Heart left ventricle (tissue), 16 donors: ENCODE measurements at places on chromosomes 7 and 10. TPM values are rescaled to one million over a fixed set of nuclear protein-coding genes. Genes with fewer than 3 reads are reported as not detected.
A peak's percentile ranks its signal among the peaks of the same experiment; 100 is the strongest.

DNA sequence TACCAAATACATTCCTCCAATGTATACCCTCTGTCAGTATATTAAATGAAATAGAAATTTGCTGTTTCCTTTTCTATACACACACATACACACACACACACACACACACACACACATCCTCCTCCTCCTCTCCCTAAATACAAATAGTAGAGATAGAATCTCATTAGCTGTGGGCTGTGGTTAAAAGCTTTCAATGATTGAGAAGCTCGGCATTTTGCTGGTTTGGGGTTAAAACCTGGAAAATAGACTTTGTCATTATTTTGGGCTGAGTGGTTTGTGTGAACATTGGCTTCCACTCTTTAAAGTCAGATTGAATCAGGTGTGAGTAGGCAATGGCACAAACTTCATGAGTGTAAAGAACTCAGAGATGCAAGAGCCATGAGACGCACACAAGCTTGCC, 596.0 kb downstream of the XPNPEP1 start:
- H3K27ac ChIP-seq = no peak overlapping the region
- H3K4me1 ChIP-seq = no peaks in the 10 kb centered on the region
- no peaks in the 10 kb centered on the region for H3K27me3 ChIP-seq
- H3K36me3 ChIP-seq = no peaks in the 10 kb centered on the region

GRCh38 chr7:140876519-140877248, 48.0 kb downstream of the BRAF start:
- H3K27ac ChIP-seq = no peak overlapping the region
- no peak overlapping the region for H3K4me3 ChIP-seq
- H3K27me3 ChIP-seq = no peaks in the 10 kb centered on the region
- H3K4me1 ChIP-seq = peaks cover 7% of the 10 kb centered on the region
- H3K36me3 ChIP-seq = no peaks in the 10 kb centered on the region
- DNase-seq = no peak

DNA sequence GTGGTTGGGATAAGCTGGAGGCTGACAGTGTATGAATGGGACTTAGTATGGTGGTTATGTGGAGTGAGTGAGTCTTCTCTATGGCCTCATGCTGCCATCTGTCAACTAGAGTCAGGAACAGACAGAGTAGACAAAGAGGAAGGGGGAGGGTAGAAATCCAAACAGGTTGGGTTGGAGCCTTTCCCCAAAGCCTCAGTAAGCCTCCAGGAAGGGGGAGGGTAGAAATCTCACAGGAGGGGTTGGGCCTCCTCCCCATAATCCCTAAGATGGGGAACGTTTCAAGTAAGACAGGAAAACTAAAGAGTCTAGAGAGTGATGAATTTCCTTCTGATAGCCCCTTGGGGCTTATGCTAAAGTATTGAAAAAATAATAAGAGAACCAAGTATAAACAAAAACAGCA, 2.0 kb upstream of the AKR1B15 start:
- no peaks in the 10 kb centered on the region for H3K36me3 ChIP-seq
- H3K4me1 ChIP-seq = no peaks in the 10 kb centered on the region
- peak overlapping the region; percentile 55 for H3K27ac ChIP-seq
- no peak overlapping the region for H3K4me3 ChIP-seq
- no peak for DNase-seq

DNA sequence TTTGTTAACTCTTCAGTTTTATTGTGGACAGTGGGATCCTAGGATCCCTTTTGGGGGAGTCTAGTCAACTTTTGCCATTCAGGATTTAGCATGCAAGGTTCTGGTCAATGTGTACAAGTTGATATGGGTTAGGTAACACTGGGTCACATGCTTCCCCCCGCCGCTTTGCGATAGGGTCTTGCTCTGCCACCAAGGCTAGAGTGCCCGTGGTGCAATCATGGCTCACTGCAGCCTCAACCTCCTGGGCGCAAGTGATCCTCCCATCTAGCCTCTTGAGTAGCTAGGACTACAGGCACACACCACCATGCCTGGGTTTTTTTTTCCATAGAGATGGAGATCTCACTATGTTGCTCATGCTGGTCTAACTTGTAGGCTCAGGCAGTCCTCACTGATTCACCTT, 3.2 kb upstream of the CSGALNACT2 start:
- no peaks in the 10 kb centered on the region for H3K36me3 ChIP-seq
- H3K27me3 ChIP-seq = no peaks in the 10 kb centered on the region
- no peak overlapping the region for H3K4me3 ChIP-seq
- no peak for DNase-seq
- peaks cover 48% of the 10 kb centered on the region for H3K4me1 ChIP-seq
- no peak overlapping the region for H3K27ac ChIP-seq

GRCh38 chr7:1042492-1042833, 1.9 kb upstream of the GPR146 start:
- no peaks in the 10 kb centered on the region for H3K27me3 ChIP-seq
- H3K4me1 ChIP-seq = peaks cover 53% of the 10 kb centered on the region
- no peak overlapping the region for H3K4me3 ChIP-seq
- H3K27ac ChIP-seq = peak overlapping the region; percentile 91
- no peak for DNase-seq
- no peaks in the 10 kb centered on the region for H3K36me3 ChIP-seq

- H3K27me3 ChIP-seq = peaks cover 30% of the 10 kb centered on the region
- peaks cover 10% of the 10 kb centered on the region for H3K4me1 ChIP-seq
- no peak for DNase-seq
- H3K4me3 ChIP-seq = no peak overlapping the region
- H3K27ac ChIP-seq = no peak overlapping the region
- no peaks in the 10 kb centered on the region for H3K36me3 ChIP-seq
Measured at GRCh38 chr7:98472521-98472954, 71.6 kb upstream of the BAIAP2L1 start.

GRCh38 chr7:18053177-18053928, 25.7 kb upstream of the PRPS1L1 start:
- no peak overlapping the region for H3K4me3 ChIP-seq
- no peaks in the 10 kb centered on the region for H3K4me1 ChIP-seq
- DNase-seq = no peak
- H3K27ac ChIP-seq = no peak overlapping the region
- no peaks in the 10 kb centered on the region for H3K36me3 ChIP-seq
- no peaks in the 10 kb centered on the region for H3K27me3 ChIP-seq

DNA sequence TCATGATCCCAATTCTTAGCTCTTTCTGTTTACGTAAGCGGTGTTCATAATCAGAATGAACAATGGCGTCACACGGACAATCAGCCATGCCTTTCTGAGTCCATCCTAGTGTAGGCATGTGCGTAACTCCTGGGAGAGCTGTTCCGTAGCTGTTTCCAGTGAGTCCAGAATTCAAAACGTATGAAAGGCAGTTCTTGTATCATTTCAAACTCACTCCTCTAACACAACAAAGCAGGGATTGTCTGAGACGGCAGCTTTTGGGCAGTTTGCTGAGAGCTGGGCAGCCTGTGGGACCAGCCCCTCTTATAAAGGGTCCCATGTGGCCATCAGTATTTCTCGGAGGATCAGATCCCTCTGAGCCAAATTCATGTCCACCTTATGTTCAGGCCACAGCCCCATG, 43.4 kb downstream of the PSPH start:
- no peaks in the 10 kb centered on the region for H3K4me1 ChIP-seq
- no peaks in the 10 kb centered on the region for H3K36me3 ChIP-seq
- H3K4me3 ChIP-seq = no peak overlapping the region
- H3K27ac ChIP-seq = no peak overlapping the region
- no peak for DNase-seq
- H3K27me3 ChIP-seq = no peaks in the 10 kb centered on the region

DNA sequence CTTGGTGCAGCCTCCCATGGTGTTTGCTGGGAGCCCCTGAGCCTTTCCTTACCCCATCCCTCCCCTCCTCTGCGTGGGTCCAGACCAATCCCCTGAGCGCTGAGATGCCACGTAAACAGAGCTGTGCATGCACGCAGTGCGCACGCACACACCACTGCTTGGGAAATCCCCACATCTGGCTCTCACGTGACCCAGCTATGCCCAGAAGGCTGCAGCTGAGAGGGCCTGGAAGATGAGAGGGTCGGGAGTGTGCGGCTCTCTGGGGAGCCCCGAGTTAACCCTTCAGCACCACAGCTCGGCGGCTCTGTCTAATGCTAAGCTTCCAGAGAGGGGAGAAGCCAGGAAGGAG, 177.2 kb downstream of the SH3PXD2A start:
- peaks cover 4% of the 10 kb centered on the region for H3K4me1 ChIP-seq
- no peaks in the 10 kb centered on the region for H3K27me3 ChIP-seq
- peak overlapping the region; percentile 34 for H3K4me3 ChIP-seq
- peak; percentile 88 for DNase-seq
- H3K36me3 ChIP-seq = no peaks in the 10 kb centered on the region
- H3K27ac ChIP-seq = peak overlapping the region; percentile 88

DNA sequence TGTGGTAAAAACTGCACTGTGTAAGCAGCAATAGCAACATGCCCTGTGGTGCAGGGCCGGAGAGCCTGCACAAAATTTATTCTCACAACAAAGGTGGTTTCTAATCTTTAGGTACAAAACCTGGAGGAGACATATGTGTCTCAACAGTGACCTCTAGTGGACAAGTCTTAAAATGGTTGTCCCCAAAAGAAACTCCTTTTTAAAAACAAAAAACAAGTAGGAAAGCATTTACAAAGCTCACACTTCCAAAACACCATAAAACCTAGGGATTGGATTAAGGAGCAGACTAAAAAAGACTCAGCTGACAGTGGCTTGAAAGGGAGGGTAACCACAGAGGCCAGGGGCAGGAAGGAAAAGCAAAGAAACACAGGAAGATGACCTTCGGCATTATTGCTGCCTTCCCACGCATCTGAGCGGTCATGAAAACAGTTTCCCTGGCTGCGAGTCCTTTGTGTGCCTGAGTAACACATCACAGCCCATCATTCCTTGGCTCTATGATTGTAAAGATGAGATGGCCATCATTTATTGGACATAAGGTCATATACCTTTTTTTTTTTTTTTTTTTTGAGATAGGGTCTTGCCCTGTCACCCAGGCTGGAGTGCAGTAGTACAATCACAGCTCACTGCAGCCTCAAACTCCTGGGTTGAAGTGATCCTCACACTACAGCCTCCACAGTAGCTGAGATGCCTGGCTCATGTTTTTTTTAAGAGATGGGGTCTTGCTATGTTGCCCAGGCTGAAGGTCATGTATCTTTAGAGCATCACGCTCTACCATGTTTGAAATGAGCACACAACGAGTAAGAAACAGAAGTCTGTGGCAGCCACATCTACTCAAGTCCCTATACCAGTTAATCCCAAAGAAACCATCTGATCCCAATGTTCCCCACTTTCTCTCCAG, 39.5 kb downstream of the RSU1 start:
- H3K4me3 ChIP-seq = no peak overlapping the region
- peak; percentile 61 for DNase-seq
- peaks cover 6% of the 10 kb centered on the region for H3K4me1 ChIP-seq
- peaks cover 25% of the 10 kb centered on the region for H3K36me3 ChIP-seq

DNA sequence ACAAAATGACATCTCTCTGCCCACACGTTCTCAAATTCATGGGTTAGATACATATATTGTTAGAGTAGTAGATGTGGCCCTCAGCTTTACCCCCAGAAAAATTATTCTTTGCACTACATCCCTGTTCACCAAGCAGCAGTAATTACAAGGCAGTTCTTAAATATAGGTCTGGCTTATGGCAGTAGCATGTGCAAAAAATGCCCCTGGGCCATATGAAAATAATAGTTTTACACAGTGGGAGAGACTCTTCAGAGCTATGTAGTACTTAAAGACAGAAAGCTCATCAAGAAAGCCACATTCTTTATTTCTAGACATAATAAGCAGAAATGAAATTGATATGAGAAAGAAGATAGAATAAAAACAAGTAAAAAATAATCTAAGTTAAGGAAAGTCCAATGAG, 196.3 kb upstream of the FOXP2 start:
- no peaks in the 10 kb centered on the region for H3K27me3 ChIP-seq
- H3K27ac ChIP-seq = no peak overlapping the region
- H3K36me3 ChIP-seq = no peaks in the 10 kb centered on the region
- DNase-seq = no peak

DNA sequence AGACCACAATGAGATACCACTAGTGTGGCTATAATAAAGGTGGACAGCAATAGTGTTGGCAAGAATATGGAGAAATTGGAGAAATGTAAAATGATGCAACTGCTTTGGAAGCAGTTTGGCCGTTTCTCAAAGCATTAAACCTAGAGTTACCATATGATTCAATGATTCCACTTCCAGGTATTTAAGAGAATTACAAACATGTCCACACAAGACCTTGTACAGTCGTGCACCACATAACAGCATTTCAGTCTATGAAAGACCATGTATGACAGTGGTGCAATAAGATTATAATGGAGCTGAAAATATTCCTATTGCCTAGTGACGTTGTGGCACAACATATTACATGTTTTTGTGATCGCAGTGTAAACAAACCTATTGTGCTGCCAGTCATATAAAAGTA, 29.6 kb downstream of the CCDC172 start:
- no peak overlapping the region for H3K4me3 ChIP-seq
- no peak for DNase-seq
- H3K27ac ChIP-seq = no peak overlapping the region
- H3K27me3 ChIP-seq = no peaks in the 10 kb centered on the region
- no peaks in the 10 kb centered on the region for H3K4me1 ChIP-seq

- no peak for DNase-seq
- peaks cover 5% of the 10 kb centered on the region for H3K27me3 ChIP-seq
- no peak overlapping the region for H3K4me3 ChIP-seq
- H3K4me1 ChIP-seq = no peaks in the 10 kb centered on the region
Measured at GRCh38 chr10:19451937-19452336, 364.3 kb upstream of the PLXDC2 start.

DNA sequence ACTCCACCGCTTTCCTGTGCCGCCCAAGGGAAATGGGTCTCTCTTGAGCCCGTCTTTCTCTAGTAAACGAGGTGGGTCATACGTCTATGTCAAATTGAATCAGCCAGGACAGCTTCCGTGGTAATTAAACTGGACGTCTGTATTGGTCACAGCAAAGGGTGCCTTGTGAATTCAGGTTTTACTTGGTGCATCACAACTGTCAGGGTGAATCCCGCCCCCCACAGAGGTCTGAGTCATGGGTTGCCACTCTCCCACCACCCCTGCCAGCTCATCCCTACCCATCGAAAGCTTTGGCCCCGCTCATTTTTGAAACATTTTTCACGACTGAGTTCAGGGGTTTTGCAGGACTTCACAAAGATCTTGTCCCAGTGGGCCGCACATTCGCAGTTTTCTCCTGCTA, 8.0 kb upstream of the SP8 start:
- H3K27ac ChIP-seq = no peak overlapping the region
- H3K27me3 ChIP-seq = peaks cover 97% of the 10 kb centered on the region

GRCh38 chr7:31096877-31097258, 44.8 kb downstream of the ADCYAP1R1 start:
- no peaks in the 10 kb centered on the region for H3K4me1 ChIP-seq
- no peak overlapping the region for H3K4me3 ChIP-seq
- H3K36me3 ChIP-seq = no peaks in the 10 kb centered on the region
- H3K27ac ChIP-seq = no peak overlapping the region

DNA sequence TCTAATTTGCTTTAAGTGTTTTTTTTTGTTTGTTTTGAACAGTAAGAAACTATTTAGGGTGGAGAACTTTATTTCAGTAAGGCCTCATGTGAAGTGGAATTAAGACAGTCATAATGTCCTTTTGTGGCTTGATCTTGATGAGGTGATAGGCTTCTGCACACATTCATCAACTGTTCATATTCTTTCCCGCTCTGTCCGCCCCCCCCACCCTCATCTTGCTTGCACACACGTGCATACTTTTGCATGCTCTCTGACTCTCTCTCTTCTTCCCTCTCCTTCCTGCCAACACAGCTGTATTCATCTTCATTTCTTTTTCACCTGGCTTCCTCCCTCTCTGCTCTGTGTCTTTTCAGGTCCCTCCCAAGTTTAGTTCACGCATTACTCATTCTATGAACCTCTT, 429.6 kb downstream of the AUTS2 start:
- H3K36me3 ChIP-seq = no peaks in the 10 kb centered on the region
- H3K4me1 ChIP-seq = peaks cover 6% of the 10 kb centered on the region
- DNase-seq = no peak

Gene TLL2
- total RNA-seq = 3.2 TPM

Gene LRMDA
- 14.9 TPM for total RNA-seq

Gene PLXNA4
- total RNA-seq = 22.1 TPM

Gene VENTX
- 0.62 TPM for total RNA-seq

Gene MCM10
- total RNA-seq = 4.2 TPM

Gene RGR
- total RNA-seq = not detected

Gene ASB10
- total RNA-seq = 26.9 TPM
